K562 (cell line): ENCODE measurements at places on chromosomes 12 and 14.

DNA sequence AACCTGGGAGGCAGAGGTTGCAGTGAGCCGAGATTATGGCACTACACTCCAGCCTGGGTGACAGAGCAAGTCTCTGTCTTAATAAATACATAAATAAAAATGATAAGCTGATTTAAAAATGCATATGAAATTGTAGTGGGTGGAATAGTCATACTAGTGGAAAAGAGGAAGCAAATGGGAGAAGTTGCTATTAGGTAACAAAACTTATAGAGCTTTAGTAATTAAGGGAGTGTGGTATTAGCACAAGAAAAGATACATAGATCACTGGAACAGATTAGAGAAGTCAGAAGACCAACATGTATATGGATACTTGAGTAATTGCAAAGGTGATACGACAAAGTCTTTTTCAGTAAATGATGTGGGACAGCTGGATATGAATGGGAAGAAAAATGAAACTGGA, 26.5 kb downstream of the TECPR2 start:
- no peak for DNase-seq

- DNase-seq, result no peak
These were observed 3.7 kb upstream of the DENND5B start for GRCh38 chr12:31594681-31595080.

DNA sequence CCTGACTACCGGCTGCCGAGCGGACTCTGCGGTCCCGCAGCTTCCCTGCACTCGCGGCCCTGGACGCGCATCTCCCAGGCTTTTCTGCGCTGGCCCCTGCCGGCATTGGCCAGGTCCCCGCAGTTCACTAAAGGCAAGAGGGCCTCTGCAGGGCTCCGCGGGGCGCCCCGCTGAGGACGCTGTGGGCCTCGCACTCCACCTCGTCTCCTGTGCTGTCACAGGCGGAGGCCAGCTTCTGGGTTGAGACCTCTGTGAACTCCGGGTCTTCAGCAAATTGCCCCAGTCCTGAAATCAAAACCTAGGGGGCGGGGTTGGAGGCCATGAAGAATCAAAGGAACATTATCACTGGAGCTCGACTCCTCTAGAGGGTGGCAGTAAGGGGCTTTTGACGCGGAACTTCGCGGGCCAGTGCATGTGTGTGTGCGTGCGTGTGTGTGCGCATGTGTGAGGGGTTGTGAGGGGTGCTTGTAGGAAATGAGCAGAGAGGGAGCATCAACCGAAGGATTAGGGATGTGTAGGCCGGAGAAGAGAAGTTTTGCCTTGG, 68.5 kb upstream of the CAPRIN2 start:
- no peak for DNase-seq

GRCh38 chr14:33966276-33966675, 15.4 kb upstream of the EGLN3 start:
- DNase-seq, result no peak

DNA sequence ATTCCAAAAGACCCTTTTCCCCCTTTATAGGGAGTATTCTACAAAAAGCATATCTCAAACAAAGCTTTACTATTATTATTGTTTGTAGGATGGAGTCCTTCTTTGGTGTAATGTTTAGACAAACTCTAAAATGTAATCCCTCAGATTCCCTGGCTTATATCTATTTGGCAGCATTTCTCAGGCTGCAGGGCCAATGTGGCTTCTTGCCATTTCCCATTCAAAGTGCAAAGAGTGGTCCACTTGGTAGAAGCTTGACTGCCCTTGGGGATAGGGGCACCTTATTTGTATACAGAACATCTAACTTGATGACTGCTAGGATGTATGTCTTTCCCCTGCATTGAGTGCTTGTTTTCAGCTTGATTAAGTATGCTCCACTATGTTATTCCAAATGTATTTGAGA, 242.7 kb downstream of the PRKD1 start:
- DNase-seq, result no peak

- no peak for DNase-seq
These were observed 61.4 kb upstream of the TUNAR start for GRCh38 chr14:95815226-95815690.

- no peak for DNase-seq
These were observed 187.0 kb upstream of the C14orf180 start for GRCh38 chr14:104392396-104393198.

- DNase-seq, result no peak
These were observed 450.6 kb downstream of the ZFP36L1 start for GRCh38 chr14:68342216-68342763.

GRCh38 chr12:104218935-104219334, 3.4 kb downstream of the TXNRD1 start:
- DNase-seq, result no peak

DNA sequence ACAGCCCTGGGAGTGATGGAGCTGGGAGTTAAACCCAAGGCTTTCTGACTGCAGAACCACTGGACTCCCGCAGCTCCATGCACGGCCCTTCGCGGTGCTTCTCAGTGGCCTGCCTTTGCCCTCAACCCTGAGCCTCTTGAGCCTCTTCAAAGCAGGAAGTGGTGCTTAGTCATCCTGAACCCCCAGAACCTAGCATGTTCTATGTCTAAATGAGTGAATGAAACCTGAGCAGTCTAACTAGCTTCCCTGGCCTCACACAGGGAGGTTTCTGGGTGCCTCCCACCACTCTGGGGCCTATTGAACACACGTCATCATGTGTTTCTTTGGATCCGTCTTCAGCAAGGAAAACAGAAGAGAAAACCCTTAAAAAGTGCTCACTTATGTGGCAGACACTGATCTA, 117.9 kb upstream of the SFSWAP start:
- no peak for DNase-seq

- no peak for DNase-seq
These were observed 12.7 kb downstream of the MIPOL1 start for GRCh38 chr14:37210448-37210847.

DNA sequence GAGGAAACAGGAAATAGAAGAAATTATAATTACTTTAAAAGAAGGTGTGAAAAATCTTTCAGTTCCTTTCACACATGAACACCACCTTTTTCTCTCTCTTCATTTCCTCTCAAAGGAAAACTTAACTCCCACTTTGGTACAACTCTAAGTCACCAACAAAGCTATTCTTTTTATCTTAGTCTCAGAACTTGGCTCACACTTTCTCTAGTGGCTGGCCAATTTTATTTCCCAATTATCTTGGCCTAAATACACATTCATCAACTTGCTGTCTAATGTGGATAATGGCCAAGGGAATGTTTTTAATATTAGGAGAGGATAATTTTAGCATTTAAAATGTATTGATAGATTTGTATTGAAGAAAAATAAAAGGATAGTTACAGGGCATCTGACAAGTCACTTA, 64.5 kb upstream of the NAV3 start:
- no peak for DNase-seq

GRCh38 chr12:77070800-77071449, 5.6 kb upstream of the E2F7 start:
- DNase-seq, result no peak

GRCh38 chr14:22600027-22600426, 1.9 kb downstream of the ABHD4 start:
- no peak for DNase-seq

GRCh38 chr14:21073921-21074320, 3.8 kb downstream of the ARHGEF40 start:
- DNase-seq, result no peak

DNA sequence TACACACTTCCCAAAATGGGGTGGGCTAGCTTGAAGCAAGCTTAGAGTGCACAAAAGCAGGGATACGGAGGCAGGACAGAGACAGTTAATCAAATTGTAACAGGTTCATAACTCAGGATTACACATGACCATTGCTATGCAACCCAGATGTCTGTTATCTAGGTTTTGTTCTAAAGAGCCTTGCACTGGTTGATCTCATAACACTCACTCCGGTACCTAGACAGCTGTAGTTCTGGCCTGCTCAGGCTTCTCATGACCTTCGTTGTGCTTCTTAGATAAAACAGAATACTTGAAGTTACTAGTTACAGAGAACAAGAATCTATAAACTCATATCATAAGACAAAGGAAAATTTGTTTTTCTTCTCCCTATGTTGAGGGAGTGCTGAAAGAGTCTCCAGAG, 983.4 kb downstream of the TMEM121 start:
- DNase-seq, result no peak

- no peak for DNase-seq
These were observed 887.4 kb downstream of the TMTC2 start for GRCh38 chr12:83574142-83574541.

- no peak for DNase-seq
These were observed 18.0 kb downstream of the DEPDC4 start for GRCh38 chr12:100248886-100249285.

- peak; percentile 8 for DNase-seq
These were observed at the start of gene RERG for GRCh38 chr12:15220915-15221885. Gene RERG (minus strand): TSS chr12:15221417. CDS start chr12:15217489, 3,928 bp downstream.

GRCh38 chr14:51650716-51651387, 858 bp upstream of the FRMD6 start:
- peak; percentile 4 for DNase-seq

DNA sequence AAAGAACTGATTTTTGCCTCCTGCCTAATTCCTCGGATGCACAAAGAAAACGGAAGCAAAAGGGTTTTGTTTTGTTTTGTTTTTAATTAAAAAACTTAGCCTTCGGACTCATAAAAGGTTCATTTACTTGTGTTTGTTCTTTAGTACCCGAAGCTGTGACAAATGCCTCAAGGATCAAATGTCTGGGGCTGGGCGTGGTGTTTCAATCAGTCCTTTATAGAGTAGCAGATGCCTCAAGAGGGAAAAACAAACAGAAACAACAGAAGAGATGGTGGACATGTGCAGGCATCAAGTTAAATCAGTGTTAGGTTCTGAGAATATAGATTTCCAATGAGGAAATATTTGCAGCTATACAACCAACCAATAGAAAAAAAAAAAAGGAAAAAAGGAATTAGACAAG, 1.6 kb upstream of the WIF1 start:
- DNase-seq, result no peak

GRCh38 chr14:51644217-51644933, 7.3 kb upstream of the FRMD6 start:
- no peak for DNase-seq

- no peak for DNase-seq
These were observed 54.8 kb upstream of the OSBPL8 start for GRCh38 chr12:76614364-76614763.

GRCh38 chr14:22200977-22201605, 387.9 kb downstream of the DAD1 start:
- peak; percentile 4 for DNase-seq

DNA sequence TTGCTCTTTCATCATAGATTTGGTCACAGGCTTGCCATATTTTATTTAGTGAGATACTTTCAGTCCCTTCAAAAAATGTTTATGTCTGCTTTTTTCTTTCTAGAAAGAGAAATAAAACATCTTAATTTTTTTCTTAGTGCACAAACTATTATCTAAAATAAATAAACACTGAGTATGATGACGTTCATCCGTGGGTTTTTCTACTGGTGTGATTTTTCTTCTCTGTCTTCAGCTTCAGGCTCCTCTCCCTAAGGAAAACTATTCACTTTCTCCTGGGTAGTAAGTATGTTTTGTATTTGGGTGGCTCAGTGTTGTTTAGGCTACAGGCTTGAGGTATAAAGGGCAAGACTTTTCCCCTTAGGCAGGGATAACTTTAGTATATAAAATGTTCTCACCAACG, 154.7 kb downstream of the DACT1 start:
- no peak for DNase-seq

DNA sequence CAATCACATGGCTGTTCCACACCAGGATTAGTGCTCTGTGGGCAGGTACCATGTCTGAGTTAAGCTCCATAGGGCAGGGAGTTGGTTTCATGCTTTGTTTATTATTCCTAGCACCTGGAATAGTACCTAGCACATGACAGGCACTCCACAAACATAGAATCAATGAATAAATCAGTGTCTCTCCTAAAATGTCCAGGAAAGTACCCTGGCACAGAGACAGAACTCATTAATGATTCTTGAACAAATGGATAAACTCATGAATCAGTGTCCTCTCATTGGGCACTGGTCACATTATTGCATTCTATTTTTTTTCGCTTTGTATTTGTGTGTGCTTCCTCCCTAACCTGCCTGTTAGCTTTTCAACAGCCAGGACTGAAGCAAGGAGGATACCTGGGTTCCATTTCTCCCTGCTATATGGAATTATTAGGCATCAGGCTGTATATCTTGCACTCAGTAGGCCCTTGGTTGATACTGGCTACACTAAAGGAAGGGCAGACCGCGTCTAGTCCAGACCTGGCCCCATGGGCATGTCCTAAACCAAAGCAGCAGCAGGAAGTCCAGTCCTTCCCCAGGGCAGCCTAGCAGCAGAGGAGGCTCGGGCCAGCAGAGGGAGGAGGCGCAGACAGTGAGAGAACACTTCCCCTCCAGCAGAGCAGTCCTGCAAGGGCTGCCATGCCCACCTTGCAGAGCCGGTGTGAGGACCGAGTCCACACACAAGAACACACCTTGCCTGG, 18.4 kb downstream of the HDAC7 start:
- no peak for DNase-seq

GRCh38 chr12:54941659-54942058, 42.9 kb downstream of the TESPA1 start:
- no peak for DNase-seq

DNA sequence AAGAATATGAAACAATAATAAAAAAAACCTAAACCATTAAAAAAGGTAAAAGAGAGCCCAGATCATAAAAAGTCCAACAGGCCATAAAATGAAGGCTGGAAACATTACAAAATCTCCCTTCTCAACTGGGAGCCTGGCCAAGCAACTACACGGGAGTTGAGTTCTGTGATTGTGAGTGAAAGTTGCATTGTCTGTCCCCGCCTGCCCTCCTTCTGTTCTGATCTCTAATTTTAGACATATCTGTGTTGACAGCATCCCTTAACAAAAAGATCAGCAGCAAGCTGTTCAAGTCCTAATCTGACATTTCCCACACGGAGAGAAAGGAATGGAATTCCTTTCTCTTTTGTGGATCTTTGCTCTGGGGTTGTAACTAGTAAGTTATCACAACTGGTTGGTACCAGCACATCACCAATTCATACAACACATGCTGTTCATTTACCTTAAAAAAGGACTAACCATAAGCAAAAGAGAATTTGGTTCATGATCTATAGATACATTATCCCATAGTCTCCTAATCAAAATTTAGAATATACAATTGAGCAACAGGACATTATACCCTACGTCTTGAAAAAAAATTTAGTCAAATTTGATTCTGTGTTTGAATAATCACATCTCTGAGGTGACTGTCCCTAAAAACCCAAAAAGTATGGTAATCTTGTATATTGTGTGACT, 205.1 kb upstream of the GZMB start:
- no peak for DNase-seq

DNA sequence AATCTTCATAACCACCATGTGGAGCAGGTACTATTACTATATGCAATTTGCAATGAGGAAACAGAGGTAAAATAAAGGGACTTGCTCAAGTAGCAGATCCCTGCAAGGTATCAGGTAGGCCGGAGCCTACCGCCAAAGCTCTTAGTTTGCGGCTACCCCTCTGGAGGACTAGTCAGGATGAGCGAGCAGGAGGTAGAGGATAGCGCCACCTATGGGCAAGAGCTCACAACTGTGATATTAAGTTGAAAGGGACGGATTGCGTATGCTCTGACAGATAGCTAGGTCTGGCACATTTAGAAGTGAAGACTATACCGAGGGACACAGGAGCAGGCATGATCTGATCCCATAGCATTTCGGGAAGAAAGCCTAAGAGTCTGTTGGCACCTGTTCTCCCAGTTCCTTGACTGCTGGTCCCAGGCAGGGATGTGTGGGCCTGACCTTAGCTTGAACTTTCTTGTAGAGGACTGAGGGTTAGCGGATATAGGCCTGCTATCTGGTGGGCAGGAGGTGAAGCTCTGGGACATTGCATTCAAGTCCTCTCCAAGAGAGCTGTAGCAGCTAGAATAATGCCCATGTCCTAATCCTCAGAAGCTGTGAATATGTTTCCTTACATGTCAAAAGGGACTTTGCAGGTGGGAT, 48.0 kb downstream of the SLC17A8 start:
- DNase-seq, result peak; percentile 56

GRCh38 chr14:50524060-50524459, 8.3 kb downstream of the MAP4K5 start:
- no peak for DNase-seq
